SK-N-SH treated with all-trans-retinoic acid at 6 μM for 48 hours (cell line): ENCODE measurements at places on chromosomes 5 and 9.

- no peak for ATAC-seq
These were observed 102.0 kb upstream of the NREP start for GRCh38 chr5:111859031-111859430.

- ATAC-seq = peak; percentile 56; the same call in 2 of the 3 replicates
These were observed 1945.9 kb upstream of the NUDT12 start for GRCh38 chr5:105508519-105508918.

- no peak for ATAC-seq
These were observed 230.2 kb upstream of the PAPPA start for GRCh38 chr9:115923410-115923809.

DNA sequence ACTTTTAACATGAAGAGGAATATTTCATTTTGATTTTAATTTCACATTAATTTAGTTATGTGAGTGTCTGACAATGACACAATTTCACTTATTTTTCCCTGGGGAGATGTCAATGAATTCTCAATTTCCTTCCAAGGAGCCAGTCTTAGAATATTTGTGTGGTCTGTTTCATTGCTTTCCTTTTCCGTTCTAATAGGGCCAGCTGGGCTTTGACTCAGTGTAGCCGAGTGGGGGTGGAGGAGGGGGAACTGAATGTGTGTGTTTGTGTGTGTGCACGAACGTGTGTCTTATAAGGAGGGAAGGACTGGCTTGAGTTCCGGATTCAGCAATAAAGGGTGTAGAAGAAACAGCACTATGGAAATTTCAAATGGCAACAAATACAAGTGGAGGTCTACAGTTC is 100.0 kb downstream of the BASP1 start:
- ATAC-seq = no peak

DNA sequence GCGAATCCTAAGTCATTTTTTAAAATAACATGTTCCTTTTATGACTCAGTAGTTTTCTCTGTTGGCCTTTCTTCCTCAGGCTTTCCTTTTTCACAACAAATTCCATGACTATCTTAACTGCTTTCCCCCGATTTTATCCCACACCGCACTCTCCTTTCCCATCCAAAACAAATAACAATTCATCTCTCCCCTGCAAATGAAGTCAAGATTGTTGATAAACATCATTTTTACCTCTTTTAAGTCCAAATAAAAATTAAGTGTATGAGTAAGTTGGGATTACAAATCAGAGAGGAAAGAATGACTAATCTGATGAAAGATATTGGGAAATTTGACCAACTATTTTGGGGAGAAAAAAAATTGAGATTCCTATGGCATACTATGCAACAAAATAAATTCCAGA is 47.3 kb downstream of the SEC61B start:
- ATAC-seq = no peak; the same call in 2 of the 3 replicates

DNA sequence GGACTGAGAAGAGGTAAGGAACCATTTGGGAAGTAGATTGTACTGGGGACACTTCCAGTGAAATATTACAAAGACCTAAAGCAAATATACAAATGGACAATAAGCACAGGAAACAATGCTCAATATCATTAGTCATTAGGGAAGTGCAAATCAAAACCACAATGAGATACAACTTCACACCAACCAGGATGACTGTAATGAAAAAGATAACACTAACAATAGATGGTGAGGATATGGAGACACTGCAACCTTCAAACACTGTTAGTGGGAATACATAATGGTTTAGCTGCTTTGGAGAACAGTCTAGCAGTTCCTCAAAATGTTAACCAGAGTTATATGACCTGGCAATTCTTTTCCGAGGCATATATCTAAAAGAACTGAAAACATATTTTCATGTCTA is 149.7 kb downstream of the TRPM3 start:
- ATAC-seq = no peak

- no peak for ATAC-seq
These were observed 105.5 kb upstream of the CPEB4 start for GRCh38 chr5:173782671-173783101.

DNA sequence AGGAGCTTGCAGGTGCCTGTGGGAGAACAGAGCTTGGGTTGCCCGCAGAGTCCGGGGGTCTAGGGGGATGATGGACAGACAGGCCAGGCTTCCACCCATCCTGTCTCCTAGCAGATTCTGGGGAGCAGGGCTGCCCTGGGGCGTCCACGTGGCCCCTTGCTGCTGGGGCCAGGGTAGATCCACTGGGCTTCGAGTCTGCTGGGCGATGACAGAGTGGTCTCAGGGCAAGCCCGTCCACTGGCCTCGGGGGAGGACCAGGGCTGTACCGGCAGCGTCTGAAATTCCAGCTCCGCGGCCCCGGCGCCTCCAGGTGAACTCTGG is 124.2 kb upstream of the IRX4 start:
- ATAC-seq = no peak

GRCh38 chr5:87307796-87308423 is 40.2 kb downstream of the RASA1 start:
- no peak for ATAC-seq

DNA sequence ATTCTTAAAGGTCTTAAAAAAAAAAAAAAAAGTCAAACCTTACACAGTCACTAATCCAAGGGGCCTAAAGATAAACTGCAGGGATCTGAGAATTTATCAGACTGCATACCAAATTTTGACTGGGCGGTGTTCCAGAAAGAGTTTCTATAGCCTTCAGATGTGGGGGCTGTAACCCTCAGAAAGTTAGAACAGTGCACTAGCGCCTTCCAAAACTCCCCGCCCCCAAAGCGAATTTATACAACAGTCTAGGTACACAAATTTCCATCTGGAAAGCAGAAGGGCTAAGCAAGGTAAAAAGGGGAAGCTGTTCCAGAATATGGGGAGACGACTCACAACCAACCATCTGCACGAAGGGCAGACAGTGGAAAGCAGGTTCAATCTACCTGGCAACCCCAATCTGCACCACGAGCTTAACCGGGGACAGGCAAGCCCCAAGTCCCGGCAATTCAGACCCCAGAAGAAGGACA is 813 bp downstream of the ERMP1 start:
- ATAC-seq = peak; percentile 12; the same call in 2 of the 3 replicates

- peak; percentile 33; the same call in 1 of the 3 replicates for ATAC-seq
These were observed 21.7 kb downstream of the RMI1 start for GRCh38 chr9:84002344-84002743.

DNA sequence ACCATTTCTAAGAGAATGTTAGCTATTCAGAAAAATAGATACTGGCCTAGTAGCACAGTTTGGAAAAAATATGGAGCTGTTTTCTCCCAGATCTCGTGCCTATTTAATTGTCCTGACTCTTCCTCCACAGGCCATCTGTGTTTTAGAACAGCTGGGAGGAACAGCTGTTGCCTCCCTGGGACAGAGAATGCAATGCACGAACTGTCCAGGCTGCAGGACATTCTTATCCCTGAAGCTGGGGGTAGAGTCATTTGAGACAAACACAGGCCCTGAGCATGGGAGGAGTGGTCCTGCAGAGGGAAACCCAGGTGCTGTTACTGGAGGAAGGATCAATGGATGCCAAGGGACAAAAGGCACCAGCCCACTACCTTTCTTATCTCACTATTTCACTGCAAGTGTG is 20.9 kb upstream of the SPARC start:
- no peak for ATAC-seq

- ATAC-seq = no peak
These were observed 64.4 kb upstream of the TNFSF8 start for GRCh38 chr9:114994768-114995167.

DNA sequence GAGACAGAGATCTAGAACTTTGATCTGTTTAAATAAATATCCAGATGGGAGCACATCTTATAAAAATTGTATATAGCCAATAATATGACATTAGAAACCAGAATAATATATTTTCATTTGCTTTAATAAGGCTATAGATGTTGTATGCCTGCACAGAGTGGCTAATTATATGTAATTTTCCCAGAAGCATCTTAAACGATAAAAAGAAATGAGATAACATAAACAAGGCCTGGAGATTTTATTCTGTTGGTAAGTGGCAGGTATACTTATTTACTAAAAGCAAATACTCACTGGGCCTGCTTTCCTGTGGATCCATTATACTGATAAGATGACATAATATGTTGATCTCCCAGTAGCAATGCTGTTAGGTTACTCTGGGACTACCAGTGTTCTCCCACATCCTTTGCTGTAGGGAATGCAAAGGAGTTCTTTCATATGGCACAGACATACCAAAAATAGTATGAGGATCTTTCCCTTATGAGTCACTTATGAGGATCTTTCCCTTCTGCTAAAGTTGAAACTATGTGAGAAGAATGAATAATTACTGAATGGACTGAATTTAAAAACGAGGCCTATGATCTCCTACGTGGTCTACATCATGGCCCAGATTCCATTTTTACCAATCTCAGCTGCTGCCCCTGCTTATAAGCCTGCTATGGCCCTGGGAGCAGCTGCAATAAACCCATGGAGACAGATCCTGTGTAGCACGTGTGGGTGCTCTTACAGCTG is 112.1 kb downstream of the NUDT12 start:
- ATAC-seq = peak; percentile 94

DNA sequence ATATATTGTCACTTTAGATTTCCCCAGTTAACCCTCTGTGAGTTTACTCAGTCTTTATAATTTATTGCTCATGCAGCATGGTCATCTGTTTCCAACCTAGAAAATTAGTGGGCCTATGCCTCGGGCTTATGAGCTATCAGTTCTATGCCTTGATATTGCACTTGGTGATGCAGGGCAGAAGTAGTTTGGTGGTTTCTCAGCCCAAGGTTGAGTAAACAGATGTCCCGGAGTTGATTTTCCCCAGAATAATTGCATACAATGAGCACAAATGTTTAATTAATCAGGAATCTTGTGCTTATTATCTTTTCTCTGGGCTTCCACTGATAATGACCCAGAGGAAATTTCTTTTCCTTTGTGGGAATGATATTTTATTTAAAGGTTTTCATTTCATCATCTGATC is 474.0 kb downstream of the CCDC171 start:
- no peak for ATAC-seq

GRCh38 chr5:162091336-162091735 is 23.8 kb downstream of the GABRG2 start:
- no peak for ATAC-seq

DNA sequence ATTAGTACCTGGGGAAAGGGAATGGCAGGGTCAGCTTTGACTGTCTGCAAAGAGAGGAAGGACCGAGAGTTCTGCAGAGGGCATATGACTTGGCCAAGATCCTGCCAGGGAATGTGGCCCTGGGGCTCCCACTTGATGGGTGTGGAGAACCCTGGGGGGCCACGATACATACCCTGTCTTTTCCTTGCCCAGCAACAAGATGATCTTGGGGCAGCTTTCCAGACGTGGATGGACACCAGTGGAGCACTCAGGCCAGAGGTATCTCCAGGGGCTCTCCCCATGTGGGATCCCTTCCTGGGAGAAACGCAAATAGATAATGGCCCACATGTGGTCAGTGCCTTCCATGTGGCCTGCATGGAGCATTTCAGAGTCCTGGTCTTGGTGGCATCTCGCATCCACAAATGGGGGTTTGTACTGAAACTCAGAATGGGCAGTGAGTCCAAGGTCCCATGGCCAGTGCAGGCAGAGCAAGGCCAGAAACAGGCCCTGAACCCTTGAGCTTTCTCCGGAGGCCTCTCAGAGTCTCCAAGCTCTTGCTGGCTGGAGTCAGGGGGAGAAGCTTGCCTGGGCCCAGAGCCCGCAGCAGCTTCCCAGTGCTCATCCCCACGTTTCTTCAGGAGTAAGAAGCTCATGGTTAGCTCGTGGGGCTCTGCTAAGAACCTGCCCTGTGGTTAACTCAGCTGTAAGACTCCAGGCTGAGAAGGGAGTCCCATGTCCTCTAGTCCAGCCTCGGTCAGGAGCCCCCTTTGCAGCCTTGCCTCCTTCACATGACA is 18.3 kb upstream of the ORM1 start:
- ATAC-seq = no peak

DNA sequence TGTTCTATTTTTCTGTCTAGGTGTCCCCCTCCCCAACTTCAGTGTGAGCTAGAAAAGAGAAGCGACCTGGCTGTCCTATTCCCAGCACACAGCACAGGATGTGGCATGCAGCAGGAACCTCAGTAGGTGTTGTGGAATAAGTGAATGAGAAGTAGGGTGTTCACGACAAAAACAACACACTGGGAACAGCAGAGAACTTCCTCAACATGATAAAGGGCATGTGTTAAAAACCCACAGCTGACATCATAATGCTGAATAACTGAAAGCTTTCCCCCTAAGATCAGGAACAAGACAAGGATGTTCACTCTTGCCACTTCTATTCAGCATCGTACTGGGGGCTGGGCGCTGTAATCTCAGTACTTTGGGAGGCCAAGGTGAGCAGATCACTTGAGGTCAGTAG is 155.6 kb upstream of the ZNF618 start:
- ATAC-seq = no peak

DNA sequence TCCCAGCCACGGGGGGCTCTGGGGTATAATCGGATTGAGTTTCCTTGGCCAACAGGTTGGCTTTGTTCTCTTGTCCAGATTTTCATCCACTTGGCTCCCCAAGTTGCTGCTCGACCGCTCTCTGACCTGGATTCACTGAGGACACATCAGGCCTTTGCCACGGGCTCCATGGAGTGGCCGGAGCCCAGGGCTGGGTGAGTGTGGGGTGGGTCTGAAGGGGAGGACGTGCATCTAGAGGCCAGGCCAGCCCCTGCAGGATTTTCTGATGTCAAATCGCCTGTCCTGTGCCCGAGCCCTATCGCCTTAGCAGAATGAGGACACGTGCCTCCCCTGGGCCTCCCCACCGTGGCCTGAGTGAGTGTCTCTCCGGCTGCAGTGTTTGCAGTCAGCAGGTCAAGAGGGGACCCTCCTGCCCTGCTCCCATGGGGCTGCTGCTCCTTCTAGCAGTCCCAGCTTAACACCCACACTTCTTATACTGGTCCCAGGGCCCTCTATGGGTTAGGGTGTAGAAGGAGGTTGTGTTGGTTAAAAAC is 89.1 kb upstream of the BOD1 start:
- no peak for ATAC-seq

GRCh38 chr9:117564839-117565238 is 139.4 kb upstream of the TLR4 start:
- no peak for ATAC-seq

- ATAC-seq = peak; percentile 55
These were observed 21.0 kb upstream of the ERAP2 start for GRCh38 chr5:96855031-96855872.

GRCh38 chr5:122252319-122252718 is 59.7 kb upstream of the SNCAIP start:
- ATAC-seq = no peak

DNA sequence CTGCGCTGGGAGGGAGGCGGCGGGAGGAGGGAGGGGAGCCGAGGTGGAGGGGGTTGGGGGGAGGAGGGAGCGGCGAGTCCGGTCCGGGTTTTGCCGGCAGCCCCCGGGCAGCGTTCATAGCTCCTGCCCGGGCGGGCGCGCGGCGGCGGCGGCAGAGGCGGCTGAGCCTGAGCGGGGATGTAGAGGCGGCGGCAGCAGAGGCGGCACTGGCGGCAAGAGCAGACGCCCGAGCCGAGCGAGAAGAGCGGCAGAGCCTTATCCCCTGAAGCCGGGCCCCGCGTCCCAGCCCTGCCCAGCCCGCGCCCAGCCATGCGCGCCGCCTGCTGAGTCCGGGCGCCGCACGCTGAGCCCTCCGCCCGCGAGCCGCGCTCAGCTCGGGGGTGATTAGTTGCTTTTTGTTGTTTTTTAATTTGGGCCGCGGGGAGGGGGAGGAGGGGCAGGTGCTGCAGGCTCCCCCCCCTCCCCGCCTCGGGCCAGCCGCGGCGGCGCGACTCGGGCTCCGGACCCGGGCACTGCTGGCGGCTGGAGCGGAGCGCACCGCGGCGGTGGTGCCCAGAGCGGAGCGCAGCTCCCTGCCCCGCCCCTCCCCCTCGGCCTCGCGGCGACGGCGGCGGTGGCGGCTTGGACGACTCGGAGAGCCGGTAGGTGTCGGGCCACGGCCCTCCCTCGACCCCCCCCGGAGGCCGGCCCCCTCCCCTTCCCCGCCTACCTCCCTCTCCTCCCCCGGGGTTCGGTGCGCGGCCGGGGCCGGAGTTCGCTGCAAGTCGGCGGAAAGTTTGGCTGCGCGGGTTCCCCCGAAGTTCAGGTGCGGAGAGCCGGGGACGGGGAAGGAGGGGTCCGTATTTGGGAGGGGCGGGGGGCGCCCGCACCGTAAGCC is at the start of gene CXXC5:
TSS of gene CXXC5 (plus strand) at position 145 of the 877 bp plus-strand sequence. CDS start 32,175 bp downstream, outside the sequence.
- peak; percentile 48 for ATAC-seq
